Breast epithelium (tissue), 4 donors: ENCODE measurements at places on chromosomes 2 and 18.
A peak's percentile ranks its signal among the peaks of the same experiment; 100 is the strongest.

DNA sequence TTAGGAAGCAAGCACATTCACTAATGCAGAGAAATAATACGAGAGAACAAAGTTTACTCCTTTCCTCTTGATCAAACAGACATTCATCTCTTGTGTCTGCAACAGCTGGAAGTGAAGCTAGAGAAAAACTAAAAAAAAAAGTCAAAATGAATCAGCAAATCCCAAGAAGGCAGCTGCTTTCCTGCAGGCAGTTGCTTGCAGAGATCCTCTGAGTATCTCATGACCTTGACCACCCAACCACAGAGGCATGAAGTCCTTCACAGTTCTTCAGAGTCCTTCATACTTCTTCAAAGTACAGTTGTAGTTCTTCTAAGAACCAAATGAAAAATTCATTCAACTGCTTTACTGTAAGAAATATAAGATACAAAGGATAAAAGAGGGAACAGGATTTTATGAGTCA lies 97.2 kb upstream of the ACVR1C start:
- DNase-seq = no peak

DNA sequence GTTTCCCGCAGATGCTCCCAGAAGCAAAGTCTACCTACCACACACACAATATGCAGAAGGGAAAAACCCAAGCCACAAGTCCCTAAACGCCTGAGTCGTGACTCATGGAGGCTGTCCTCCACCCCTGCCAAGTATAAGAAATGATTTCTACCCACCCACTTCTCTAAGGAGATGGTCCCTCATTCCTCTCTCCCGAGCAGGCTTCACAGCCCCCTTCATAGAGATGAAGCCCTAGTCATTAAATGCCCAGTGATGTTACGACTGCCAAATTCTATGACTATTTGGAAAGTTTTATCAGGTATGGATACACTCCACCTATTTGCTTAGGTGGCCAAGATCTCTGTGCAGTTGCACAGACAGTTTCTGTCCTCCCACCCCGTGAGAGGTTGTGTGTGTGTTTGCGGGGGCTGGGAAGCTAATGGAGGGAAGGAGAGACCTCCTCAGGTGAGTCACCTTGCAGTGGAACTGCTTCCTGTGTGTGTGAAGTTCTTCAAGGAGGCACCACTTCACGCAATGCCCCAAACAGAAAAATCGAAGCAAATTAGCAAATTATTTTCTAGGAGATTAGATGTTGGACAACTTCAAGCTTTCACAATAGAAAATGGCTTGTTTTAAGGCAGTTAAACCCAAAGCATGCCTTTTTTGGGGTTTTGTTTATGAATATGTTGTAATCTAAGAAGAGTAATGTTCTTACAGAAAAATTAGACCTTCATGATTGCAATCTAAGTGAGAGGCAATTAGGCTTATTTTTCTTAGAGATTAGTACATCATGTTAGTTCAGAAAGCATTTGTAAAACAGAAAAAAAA lies 175.2 kb downstream of the TGIF1 start:
- peak; percentile 50 for DNase-seq

- no peak for DNase-seq
These were observed 1.6 kb downstream of the PLCL1 start for GRCh38 chr2:197805715-197806633.

- no peak for DNase-seq
These were observed 25.8 kb upstream of the ZNF397 start for GRCh38 chr18:35215026-35215425.

GRCh38 chr2:133459590-133459989 lies 108.7 kb downstream of the NCKAP5 start:
- no peak for DNase-seq

DNA sequence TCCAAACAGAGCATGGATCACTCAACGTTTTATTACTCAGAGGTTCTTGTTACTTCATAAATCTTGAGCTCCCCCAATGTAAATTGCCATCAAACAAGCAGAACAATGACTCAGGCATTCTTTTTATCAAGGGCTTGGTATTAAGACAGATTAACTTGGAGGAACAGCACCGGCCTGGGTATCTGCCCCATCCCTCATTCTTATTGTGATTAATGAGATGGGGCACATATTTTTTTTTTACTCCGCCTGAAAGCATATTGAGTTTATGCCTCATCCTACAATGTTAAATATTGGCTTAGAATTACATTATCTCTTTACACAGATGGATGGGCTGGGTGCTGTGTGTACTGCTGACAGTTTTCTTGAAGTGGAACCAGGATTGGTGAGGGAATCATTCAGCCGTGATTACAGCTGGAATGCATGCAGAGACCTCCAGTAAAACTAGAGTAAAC lies 387.3 kb downstream of the CLIP4 start:
- no peak for DNase-seq

- no peak for DNase-seq
These were observed 586.4 kb upstream of the ZEB2 start for GRCh38 chr2:145106293-145106692.

GRCh38 chr2:64716569-64716968 lies 62.9 kb upstream of the SERTAD2 start:
- no peak for DNase-seq

GRCh38 chr2:113890253-113891235 lies 655 bp downstream of the ACTR3 start:
- DNase-seq = peak; percentile 70

- DNase-seq = no peak
These were observed 106.9 kb upstream of the SP3 start for GRCh38 chr2:174072069-174072468.

DNA sequence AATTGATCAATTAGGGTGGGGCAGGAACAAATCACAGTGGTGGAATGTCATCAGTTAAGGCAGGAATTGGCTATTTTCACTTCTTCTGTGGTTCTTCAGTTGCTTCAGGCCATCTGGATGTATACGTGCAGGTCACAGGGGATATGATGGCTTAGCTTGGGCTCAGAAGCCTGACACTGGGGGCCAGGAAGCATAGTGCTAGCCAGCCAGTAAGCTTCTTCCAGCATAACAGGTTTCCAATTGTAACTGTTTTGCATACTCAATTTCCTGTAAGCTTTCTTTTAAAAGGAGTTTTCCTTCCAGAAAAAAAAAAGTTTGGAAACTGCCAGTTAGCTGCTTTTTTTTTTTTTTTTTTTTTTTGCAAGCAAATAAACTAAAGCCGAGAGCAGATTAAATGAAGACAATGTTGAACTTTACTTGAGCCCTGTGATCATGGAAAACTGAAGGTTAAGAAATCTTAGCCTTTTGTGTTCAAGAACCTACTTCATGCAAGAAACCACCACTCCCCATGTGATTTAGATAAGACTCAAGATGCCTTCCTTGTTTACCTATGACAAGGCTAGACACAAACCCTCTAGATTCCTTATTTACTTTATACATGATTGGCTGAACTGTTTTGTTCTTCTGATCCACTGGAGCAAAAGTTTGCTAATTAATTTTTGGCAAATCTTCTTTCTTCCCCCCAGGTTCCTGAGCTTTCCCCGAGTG lies 126.9 kb upstream of the LINC00305 start:
- no peak for DNase-seq

DNA sequence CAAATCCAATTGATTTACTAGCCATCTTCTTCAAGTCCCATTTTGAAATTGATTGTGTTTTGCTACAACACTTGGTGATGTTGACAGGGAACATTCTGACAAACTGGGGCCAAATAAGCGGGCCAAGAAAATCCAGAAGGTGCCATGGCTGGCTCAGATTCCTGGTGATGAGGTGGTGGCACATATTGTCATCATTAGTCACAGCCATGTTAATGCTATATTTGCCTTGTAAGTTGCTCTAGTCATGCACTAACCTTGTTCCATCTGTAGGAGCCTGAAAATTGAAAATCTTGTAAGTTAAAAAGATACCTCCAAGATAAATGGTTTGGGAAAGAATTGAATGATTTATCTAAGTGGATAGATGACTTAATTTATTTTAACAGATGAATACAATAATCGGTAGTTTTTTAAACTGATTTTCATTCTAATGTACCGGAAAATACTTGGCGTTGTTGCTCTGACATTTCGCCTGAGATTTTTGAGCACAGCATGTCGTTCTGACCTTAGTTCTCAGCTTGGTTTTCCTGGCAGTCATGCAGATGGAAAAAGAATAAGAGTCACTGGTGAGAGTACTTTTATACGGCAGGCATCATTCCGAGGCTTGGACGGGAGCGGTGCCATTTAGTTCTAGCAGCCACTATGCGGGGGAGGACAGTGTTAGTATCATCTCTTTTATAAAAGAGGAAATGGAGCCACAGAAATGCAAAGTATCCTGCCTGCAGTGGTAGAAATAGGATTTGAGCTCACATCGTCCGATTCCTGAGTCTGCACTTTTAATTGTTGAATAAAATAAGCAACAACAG lies 133.9 kb downstream of the ZNF532 start:
- DNase-seq = peak; percentile 83

DNA sequence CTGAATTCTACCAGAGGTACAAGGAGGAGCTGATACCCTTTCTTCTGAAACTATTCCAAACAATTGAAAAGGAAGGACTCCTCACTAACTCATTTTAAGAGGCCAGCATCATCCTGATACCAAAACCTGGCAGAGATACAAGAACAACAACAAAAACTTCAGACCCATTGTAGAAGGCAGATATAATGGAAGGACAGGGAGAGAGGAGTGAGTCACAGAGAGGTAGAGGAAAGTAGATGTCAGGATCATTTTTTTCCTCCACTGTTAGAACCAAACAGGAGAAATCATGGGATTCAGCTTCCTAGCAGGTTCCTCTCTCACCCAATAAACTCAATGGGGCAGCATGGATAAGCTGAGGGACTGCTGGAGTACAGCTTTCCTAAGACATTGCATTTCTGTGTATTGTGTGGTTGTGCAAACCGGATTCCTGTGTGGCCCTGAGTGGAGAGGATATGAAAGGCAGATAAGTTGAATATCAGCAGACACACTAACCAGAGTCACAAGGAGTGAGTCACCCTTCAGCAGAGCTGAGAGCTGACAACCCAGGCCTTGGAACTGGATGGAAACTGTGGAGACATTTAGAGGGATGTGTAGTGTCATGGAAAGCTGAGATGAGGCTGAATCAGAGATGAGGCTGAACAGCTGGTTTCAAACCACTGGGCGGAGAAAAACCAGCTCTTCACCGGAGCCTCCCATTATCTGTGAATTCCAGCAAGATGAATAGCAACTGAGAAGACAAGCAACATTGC lies 60.9 kb upstream of the MMADHC start:
- no peak for DNase-seq
